ENCODE measurements at places on chromosomes 7 and 10.

DNA sequence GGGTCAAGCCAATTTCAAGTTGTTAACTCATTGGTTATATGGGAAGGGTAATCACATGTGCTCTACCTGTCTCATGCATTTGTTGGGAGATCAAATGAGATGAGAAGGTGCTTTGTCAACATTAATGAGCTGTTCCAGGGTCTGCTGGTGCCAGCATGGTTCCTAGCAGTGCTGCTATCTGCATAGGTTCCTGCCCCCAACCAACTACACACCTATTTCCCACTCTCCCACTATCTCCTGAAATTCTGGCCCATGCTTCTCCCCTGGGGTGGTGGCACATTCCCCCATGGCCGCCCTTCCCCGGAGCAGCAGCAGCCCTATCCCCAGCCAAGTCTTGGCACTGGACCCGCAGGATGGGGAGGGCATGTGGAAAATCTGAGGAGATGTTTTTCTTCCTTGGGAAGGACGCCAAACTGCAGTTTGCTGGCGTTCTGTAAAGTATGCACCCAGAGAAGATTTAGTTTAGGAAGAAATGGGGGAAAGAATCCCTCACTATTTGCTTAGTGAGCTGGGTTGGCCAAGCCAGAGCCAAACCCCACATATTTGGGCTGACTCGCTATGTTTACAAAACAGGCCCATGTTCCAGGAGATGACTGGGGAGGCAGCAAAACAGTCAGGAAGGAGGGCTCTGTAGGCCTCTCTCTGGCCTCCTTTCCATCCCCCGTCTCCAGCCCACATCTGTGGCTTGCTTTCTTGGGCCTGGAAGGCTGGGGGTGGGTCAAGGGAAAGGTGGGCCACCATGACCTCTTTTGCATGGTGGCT is 42.5 kb downstream of the PPP1R3C start:
- DNase-seq, result no peak

- DNase-seq, result no peak
Measured at GRCh38 chr10:64116707-64117106, 595.5 kb downstream of the REEP3 start.

- no peak for DNase-seq
Measured at GRCh38 chr7:67463316-67463715, 466.7 kb downstream of the TYW1 start.

DNA sequence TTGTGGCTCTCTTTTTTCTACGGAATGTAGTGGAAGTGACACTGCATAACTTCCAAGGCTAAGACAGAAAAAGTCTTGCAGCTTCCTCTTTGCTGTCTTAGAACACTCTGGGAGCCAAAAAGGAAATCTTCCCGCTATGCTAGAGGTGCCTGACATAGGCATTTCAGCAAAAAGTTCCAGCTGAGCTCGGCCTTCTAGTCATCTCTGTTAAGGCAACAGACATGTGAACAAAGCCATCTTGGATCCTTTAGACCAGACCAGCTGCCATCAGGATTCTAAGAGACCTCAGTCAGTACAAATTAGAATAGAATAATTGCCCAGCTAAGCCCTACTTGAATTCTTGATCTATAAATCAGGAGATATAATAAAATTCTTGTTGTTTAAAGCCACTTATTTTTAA is 16.3 kb upstream of the COL1A2 start:
- no peak for DNase-seq

DNA sequence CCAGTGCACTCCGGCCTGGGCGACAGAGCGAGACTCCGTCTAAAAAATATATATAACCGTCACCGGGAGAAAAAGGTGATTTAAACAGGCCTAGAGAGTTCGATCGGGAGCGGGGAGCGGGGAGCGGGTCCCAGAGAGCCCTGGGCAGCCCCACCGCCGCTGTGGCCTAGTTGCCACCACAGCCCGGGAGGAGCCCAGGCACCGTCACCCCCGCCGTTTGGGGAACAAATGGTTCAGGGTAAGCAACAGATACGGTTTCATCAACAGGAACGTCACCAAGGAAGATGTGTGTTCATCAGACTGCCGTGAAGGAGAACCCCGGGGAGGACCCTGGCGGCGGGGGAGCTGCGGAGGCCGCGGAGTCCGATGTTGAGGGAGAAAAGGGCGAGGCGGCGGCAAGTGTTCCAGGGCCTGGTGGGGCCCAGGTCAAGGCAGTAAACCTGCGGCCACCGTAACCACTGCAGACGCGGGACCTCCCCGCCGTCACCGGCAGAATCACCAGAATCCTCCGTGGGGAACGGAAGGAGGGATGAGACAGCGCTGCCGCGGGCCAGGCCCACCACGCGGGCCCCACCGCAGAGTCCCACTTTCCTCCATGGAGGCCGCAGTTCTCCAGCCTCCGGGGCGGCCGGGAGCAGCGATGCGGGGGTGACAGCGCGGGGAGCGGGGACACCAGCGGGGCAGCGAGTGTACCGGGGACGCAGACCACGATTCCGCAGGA is 103.4 kb downstream of the GALNT11 start:
- DNase-seq, result no peak

DNA sequence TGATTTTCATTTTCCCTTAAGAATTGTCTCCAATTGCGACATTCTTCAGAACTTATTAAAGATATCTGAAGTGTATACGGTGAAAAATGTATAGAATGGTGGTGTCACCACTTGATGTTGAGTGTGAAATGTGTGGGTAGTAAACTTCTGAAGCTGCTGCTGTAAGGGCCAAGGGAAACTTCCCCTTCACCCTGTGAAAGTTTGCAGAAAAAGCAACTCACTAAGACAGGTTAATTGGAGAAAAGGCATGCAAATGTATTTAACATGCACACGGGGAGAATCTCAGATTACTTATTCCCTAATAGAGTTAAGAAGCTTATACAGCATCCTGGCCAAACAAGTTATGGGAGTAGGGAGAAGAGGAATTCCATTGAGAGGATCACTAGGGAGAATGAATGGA is 173.0 kb downstream of the NSUN6 start:
- no peak for DNase-seq

GRCh38 chr7:142611566-142612236 is 137.6 kb upstream of the PRSS1 start:
- no peak for DNase-seq

GRCh38 chr10:110141871-110142635 is 65.4 kb upstream of the MXI1 start:
- no peak for DNase-seq

GRCh38 chr7:75931680-75932079 is 16.7 kb downstream of the POR start:
- no peak for DNase-seq

GRCh38 chr7:17545348-17545747 is 246.9 kb downstream of the AHR start:
- DNase-seq, result no peak

DNA sequence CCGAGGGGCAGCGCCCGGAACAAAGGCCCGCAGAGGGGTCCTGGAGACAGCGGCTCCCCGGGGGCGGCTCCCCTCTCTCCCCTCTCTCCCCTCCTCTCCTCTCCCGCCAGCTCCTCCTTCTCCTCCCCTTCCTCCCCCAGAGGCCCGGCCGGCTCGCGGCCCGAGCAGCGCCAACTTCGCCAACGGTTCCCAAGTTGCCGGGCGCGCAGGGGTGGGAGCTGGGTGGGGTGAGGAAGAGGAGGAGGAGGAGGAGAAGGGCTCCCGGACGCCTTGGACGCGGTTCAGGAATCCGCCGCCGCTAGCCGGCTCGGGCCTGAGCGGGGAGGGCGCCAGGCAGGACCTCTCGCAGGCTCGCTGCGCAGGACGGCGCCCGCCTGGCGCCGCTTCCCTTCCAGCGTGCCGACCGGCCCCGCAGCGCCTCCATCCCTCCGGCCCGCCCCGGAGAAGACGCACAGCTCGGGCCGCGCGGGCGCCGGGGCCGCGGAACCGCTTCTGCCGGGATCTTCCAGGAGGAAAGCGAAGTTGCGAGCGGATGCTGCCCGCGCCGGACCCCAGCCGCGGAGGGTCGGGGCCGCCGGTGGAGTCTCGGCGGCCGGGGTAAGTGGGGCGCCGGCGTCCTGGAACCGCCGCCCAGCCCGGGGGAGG is at the start of gene CHST3:
Gene CHST3 (plus strand): TSS at position 298 of the 645 bp plus-strand sequence. CDS start 41,448 bp downstream, outside the sequence.
- DNase-seq, result no peak

DNA sequence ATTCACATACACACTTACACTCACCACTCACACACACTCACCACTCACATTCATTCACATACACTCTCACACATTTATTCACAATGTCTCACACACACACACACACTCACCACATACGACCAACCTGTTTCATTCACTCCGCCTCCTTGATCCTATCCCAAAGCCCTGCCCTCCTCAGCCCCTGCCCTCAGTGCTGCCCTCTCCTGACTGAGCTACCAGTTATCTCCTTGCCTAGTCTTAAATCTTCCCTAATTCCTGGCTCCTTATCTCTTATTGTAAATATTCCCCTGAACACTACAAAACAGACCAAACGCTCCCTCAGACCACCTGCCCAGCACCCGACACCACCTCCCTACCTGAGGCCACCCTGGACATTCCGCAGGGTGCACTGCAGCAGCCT is 26.1 kb upstream of the C10orf120 start:
- DNase-seq, result no peak

- no peak for DNase-seq
Measured at GRCh38 chr10:105534086-105534485, 893.0 kb downstream of the SORCS3 start.

DNA sequence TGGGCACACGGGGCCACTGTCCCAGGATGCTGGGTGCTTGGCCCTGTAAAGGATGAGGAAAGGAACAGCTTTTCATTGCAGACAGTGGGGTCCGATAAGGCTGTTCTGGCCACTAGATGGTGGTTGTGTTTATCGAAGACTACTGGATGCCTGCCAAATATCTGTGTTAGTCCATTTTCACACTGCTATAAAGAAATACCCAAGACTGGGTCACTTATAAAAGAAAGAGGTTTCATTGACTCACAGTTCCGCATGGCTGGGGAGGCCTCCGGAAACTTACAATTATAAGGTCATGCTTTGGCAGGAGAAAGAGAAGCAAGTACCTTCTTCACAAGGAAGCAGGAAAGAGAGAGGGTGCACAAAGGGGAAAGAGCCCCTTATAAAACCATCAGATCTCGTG is 32.2 kb upstream of the GARS1 start:
- no peak for DNase-seq

- no peak for DNase-seq
Measured at GRCh38 chr10:100625816-100626215, 90.1 kb downstream of the HIF1AN start.

- no peak for DNase-seq
Measured at GRCh38 chr10:116440330-116441030, 12.8 kb downstream of the PNLIPRP3 start.

DNA sequence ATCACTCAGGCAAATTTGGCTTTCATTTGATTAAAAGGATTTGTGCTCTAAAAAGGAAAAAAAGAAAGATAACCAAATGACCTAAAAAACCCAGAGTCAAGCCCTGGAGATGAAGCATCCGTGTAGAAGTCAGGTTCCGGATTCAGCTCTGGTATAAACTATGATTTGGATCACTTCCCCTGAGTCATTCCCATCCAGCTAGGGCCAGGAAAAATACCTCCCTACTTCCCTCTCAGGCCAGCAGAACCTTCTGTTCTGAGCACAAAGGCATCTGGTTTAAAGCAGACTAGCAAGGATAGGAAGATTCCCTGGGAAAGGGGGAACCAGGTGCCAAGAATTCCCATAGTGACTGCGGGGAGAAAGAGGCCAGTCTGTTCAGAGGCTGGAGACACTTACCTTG is 25.7 kb upstream of the NDST2 start:
- DNase-seq, result no peak

DNA sequence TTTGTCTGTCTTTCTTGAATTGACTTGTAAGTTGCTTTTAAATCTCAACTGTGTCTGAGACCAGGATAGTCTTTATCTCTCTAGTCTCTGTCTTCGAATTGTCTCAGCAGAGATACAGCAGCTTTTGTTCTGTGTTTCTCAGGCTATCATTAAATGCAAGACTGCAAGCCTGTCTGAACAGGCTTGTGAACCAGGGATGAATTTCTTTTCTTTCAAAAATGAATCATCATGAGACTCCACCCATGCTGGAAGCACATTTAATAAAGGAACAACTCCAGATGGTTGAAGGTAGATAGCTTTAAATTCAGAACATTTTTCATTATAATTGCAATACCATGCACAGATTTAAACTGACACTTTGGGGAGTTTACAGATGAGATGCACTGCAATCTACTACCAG is 155.9 kb downstream of the SEC23IP start:
- no peak for DNase-seq

- no peak for DNase-seq
Measured at GRCh38 chr10:71957546-71958275, 6.5 kb upstream of the CHST3 start.

- DNase-seq, result no peak
Measured at GRCh38 chr7:28432105-28432504, 19.8 kb downstream of the CREB5 start.

DNA sequence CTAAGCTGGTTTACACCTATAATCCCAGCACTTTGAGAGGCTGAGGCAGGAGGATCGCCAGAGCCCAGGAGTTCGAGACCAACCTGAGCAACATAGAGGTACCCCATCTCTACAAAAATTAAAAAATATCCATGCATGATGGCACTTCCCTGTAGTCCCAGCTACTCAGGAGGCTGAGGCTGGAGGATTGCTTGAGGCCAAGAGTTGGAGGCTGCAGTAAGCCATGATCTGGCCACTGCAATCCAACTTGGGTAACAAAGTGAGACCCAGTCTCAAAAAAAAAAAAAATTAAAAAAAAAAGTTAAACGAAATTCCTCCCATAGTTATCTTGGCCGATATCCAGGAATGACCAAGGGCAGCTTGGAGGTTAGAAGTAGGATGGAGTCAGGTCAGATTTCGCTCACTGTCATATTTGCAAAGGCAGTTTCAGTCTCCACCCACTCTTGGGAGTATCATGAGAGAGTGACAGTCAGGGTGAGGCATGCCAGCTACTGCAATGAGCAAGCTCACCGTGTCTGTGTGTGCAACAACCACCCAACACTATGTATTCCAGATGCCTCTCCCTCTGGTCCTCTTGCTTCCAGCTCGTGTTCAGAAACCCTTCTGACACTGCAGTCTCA is 6.0 kb upstream of the ZDHHC4 start:
- DNase-seq, result no peak

Measured in stimulated activated CD4-positive, alpha-beta T cell treated with anti-CD3 and anti-CD28 coated beads, Interleukin-2, amount 100 ng/mL, for 24 hours (primary cell).